Camera-type eye (tissue), 1 donor: ENCODE measurements at places on chromosomes 2 and 18. TPM values are rescaled to one million over a fixed set of nuclear protein-coding genes. Genes with fewer than 3 reads are reported as not detected.

POTEJ gene
- 0.71 TPM for total RNA-seq

RAB6C gene
- total RNA-seq, result 0.44 TPM

IL1A gene
- not detected for total RNA-seq

LYPD6 gene
- total RNA-seq, result 18.4 TPM

ZEB2 gene
- total RNA-seq, result 322 TPM
